Endothelial cell of umbilical vein (primary cell): ENCODE measurements at places on chromosomes 2 and 18.

GRCh38 chr2:172861656-172862476 lies 126.2 kb downstream of the RAPGEF4 start:
- DNase-seq: peak; percentile 51

DNA sequence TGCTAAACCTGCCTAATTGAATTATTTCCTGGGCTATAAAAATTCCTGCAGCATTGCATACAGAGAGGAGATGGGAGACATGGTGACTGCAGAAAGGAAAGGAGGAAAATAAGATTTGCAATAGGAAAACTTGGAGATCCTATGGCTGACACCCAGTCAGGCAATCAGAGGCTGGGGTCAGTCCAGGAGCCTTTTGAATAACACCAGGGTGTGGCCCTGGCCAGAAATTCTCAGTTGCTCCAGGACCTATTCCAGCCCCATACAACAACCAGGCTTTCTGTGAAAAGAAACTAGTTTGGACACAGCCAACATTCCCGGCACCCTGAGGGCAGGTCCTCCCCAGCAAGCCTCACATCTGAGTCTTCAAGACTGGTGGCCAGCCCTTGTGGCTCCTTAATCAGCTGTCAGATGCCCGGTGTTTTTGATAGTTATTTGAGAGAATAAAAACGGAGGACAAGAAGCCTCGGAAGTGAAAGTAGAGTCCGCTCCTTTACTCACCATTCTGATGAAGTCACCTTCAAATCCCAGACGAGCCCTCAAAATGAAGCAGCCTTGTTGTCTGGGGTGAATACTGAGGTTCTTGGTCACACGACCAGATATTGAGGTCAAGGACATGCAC lies 31.1 kb upstream of the GMCL1 start:
- peak; percentile 19 for DNase-seq

DNA sequence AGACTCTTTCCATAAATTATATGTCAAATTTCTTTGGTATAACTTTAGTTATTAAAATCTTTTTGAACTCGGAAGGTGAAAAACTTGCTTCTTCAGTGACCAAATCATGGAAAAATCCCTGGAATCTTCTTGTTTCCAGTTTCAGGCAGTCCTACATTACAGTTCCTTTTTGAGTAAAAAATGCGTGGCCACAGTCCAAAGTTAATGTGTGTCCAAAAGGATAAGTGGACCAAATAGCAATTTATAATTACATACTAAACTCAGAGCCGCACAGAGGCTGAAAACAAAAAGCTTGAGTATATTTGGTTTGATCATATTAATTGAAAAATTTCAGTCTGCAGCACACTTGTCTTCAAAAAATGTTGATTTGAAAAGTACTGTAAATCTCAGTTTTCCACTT lies 28.4 kb upstream of the DYNC2LI1 start:
- DNase-seq: peak; percentile 9

DNA sequence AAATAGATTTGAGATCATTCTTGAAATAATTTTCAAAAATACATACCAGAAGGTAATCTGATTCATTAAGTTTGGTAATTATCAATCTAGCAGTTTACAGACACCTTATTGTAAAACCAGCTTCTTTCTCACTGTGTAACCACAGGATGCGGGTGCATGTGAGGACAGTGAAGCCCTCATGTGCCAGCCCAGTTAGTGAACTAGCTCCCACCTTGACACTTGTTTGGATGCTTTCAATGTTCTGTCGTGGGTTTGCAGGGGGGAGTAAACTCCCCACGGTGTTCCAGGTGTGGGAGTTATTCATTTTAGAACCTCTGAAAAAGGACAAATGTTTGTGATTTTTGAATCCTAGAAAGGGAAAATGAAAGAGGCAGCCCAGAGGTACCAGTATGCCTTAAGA lies 59.0 kb downstream of the WDSUB1 start:
- no peak for DNase-seq

DNA sequence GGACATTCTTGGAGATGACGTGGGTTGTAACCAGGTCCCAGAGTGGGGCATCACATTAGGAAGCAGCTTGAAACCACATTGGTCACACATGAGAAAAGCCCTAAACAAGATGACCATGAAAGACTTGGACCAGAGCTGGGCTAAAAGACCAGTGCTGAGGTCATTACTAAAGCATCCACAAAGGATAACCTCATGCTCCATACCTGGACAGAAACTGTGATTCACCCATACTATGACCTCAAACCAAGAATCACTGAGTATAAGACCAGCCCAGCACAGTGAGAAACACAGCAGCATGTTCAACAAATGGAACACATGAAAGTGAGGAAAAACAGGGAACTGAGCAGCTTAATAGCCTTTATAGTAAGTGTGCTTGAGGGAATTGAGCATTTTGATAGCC lies 635.5 kb upstream of the NETO1 start:
- DNase-seq: no peak

- DNase-seq: peak; percentile 18
These were observed 213.3 kb downstream of the SETBP1 start for GRCh38 chr18:44893966-44894365.

DNA sequence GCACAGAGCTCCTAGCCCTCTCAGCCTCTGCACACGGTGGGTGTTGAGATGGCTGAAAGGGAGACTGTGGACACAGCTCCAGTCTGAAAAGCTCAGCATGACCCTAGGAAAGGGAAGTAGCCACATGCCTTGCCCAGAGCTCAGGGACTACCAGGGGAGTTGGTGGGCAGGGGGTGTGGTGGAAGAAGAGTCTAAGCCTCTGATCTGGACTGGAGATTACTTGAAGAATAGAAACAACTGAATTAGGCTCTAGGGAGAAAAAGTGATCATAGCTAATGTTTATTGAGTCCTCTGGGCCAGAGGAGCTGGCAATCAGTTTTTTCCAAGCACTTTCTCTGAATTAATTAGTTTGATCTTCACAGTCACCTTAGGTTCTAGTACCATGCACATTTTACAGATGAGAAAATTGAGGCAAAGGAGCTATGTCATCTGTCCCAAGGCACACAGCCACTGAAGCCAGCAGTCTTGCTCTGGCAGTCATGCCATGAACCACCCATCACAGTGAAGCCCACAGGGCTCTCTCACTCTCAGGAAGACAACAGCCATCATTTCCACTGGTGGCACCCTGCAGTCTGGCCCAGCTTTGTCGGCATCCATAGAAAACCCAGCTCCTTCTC lies 10.3 kb downstream of the SDC1 start:
- no peak for DNase-seq
